ENCODE measurements at places on chromosomes 2 and 18.

GRCh38 chr2:61733563-61733962 lies 120.3 kb downstream of the FAM161A start:
- DNase-seq, result no peak

DNA sequence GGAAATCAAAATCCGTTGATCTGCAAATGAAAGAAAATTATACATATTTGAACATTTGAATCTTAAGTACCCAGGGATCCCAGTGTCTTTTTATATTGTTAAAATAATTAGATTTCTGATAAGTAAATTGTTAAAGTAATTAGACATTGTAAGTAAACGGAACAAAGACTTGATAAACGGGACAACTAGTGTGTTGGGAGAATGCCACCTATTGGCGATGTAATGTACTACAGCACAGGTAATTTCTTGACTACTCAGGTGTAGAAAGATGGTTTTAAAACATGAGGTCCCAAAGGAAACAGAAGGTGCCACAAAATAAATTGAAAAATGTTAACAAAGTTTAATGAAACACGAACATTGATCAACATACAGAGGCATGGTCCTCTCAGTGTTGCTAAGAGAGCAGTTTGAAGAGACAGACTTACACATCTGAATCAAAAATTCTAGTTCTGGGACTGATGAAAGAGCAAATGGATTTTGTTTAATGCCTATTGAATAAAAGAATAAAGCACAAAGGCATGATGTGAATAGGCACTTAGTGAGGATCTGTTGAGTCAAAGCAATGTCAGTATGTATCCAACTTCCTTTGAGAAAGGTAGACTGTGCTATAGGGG lies 103.4 kb upstream of the RASGRP3 start:
- DNase-seq, result peak; percentile 38

GRCh38 chr18:70663141-70663540 lies 374.3 kb downstream of the SOCS6 start:
- no peak for DNase-seq

- DNase-seq, result no peak
Observed at GRCh38 chr18:58263055-58263957, 219.3 kb downstream of the NEDD4L start.

- no peak for DNase-seq
Observed at GRCh38 chr2:234632527-234633391, 135.9 kb upstream of the ARL4C start.

DNA sequence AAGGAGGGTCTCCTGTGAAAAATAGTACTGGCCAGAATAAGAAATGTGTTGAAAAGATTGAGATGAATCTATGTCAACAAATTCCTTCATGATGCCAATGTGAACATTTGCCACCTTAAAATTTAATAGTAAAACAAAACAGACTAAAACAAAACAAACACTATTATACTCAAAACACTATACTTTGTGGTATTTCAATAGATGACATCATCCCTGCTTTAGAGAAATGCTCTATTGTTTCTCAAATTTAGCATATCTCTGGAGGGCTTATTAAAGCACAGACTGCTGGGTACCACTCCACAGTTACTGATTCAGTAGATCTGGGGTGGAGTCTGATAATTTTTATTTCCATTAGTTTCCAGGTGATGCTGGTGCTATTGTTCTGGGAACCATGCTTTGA lies 579.4 kb upstream of the FAM98A start:
- no peak for DNase-seq

DNA sequence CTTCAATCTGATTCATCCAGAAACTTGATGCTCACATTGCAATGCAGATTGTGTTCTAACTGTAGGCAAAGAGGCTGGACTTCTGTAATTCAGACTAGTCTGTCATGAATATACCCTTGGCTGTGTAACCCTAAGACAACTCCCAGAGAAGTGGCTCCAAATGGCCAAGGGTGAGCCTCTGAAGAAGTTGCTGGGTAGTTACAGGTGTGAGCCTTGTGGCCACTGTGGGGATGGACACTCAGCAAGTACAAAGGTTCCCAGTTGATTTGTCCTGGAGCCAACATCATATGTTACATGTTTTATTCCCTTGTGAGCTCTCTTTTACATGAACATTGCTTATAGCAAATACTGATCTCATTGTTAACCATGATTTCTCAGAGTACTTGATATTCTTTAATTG lies 94.8 kb upstream of the KCNJ3 start:
- DNase-seq, result no peak

Measured in NCI-H187 (cell line).